ENCODE measurements at places on chromosomes 2 and 18.

- DNase-seq: peak; percentile 64
Observed at GRCh38 chr18:3453540-3454364, 3.8 kb downstream of the TGIF1 start.

- DNase-seq: no peak
Observed at GRCh38 chr2:128635361-128635900, 316.8 kb upstream of the HS6ST1 start.

DNA sequence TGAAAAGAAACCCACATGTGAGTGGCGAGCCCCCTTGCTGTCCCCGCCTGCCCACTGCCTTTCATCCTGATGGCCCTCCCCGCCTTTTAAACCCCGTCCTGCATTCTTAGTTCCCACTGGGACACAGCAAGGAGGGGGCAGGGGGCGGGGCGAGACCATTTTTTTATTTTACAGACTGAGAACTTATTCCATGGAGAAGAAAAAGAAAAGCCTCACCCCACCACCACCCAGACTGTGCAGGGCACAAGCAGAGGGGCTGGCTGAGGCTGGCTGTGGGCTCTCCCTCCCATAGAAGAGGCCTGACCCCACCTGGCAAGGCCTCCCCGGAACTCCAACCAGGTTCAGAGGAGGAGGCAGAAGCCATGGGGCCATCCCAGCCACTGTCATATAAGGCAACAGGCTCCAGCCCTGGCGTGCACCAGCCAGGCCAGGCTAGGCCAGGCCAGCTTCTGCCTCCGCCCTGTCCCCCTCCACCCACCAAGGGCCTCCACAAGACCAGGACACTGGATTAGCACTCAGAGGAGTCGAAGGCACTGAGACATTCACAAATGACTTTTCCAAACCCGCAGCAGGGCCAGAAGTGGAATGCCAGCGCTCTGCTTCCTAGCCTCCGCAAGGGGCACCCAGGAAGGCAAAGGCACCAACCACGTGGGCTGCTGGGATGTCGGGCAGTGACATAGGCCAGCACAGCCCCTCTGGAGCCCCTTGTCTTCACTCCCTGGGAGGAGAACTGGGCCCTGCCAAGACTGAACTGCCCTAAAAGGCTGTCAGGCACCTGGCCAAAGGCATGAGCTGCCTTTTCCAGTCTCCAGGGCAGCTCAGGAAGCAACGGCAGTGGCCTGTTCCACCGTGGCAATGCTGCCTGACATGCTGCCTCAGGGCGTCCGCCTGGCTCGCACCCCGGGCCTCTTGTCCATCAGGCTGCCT lies 37.5 kb upstream of the SEMA4C start:
- no peak for DNase-seq

DNA sequence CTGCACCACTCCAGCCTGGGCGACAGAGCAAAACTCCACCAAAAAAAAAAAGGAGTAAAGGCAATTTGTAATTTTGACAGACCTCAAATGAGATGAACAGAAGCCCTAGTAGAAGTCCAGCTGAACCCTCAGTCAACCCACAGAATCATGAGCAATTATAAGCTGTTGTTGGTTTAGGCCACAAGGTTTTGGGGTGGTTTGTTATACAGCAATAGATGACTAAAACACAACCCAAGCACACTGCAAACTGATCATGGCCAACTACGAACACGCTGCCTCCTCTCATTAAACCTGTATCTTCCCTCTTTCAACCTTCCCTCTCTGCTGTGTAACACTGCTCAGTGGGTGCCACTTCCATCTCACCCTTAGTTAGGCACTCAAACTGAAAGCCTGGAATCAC lies 22.1 kb downstream of the AAK1 start:
- DNase-seq: no peak

DNA sequence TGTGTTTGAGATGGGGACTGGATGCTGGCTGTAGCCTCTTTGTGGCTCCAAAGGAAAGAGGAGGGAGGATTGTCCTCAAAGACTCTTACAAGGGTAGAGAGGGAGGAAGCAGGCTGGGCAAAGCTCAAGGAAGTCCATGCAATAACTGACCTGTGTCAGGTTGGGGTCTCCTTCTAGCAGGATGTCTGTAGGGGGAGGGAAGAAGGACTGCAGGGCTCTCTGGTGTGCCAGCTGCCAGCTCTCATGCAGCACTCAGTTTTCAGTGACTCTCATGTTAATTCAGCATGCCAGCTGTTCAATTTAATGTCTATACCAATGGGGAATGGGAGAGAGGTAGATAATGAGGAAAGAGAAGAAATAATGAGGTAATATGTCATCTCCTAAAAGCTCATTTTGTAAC lies 85.3 kb upstream of the RANBP2 start:
- no peak for DNase-seq
